Psoas muscle (tissue), 8 donors: ENCODE measurements at places on chromosomes 5 and 9. TPM values are rescaled to one million over a fixed set of nuclear protein-coding genes. Genes with fewer than 3 reads are reported as not detected.

PCSK1 gene
- polyA plus RNA-seq, result 0.13 TPM

ERAP2 gene
- 0.23 TPM for polyA plus RNA-seq

OR1Q1 gene
- not detected for polyA plus RNA-seq

C8G gene
- 6.0 TPM for polyA plus RNA-seq

NR5A1 gene
- 0.01 TPM for polyA plus RNA-seq

SLC28A3 gene
- polyA plus RNA-seq, result not detected

RNF183 gene
- polyA plus RNA-seq, result 0.05 TPM

GADD45G gene
- polyA plus RNA-seq, result 189 TPM

MYOZ3 gene
- 3.0 TPM for polyA plus RNA-seq

VLDLR gene
- polyA plus RNA-seq, result 7.9 TPM

CDKN2A gene
- not detected for polyA plus RNA-seq

IGFBPL1 gene
- 0.10 TPM for polyA plus RNA-seq

PRSS3 gene
- not detected for polyA plus RNA-seq

CKMT2 gene
- polyA plus RNA-seq, result 830 TPM

AGXT2 gene
- not detected for polyA plus RNA-seq

TMEM252 gene
- polyA plus RNA-seq, result not detected

OR1J2 gene
- polyA plus RNA-seq, result not detected

NSA2 gene
- polyA plus RNA-seq, result 81.7 TPM

SEMA6A gene
- 1.1 TPM for polyA plus RNA-seq

SLC34A3 gene
- not detected for polyA plus RNA-seq

KLF9 gene
- polyA plus RNA-seq, result 34.1 TPM

EXD3 gene
- 9.9 TPM for polyA plus RNA-seq

KCNIP1 gene
- not detected for polyA plus RNA-seq

CEMIP2 gene
- 6.9 TPM for polyA plus RNA-seq

PANK3 gene
- polyA plus RNA-seq, result 21.0 TPM

GTF2H2 gene
- 8.7 TPM for polyA plus RNA-seq

CNOT8 gene
- polyA plus RNA-seq, result 22.7 TPM

PCA3 gene
- not detected for polyA plus RNA-seq

MCCC2 gene
- 40.2 TPM for polyA plus RNA-seq

MAMDC2 gene
- polyA plus RNA-seq, result 2.3 TPM

PCDHGA3 gene
- polyA plus RNA-seq, result 0.33 TPM

WDR38 gene
- 0.05 TPM for polyA plus RNA-seq

AJM1 gene
- polyA plus RNA-seq, result 1.6 TPM

ANKRD18B gene
- polyA plus RNA-seq, result 0.07 TPM

ADAMTS6 gene
- polyA plus RNA-seq, result 0.06 TPM

IFNW1 gene
- not detected for polyA plus RNA-seq

CCDC183 gene
- polyA plus RNA-seq, result 0.08 TPM
